Right renal cortex interstitium (tissue), 3 donors: ENCODE measurements at places on chromosomes 1 and 21. TPM values are rescaled to one million over a fixed set of nuclear protein-coding genes. Genes with fewer than 3 reads are reported as not detected.

SPTA1 gene
- polyA plus RNA-seq, result 3.4 TPM

ERICH3 gene
- 0.67 TPM for polyA plus RNA-seq

IL19 gene
- polyA plus RNA-seq, result 0.96 TPM

LIX1L gene
- polyA plus RNA-seq, result 25.3 TPM

CHIA gene
- polyA plus RNA-seq, result not detected

KHDC4 gene
- 48.1 TPM for polyA plus RNA-seq

AMY1B gene
- not detected for polyA plus RNA-seq

ANGPTL7 gene
- polyA plus RNA-seq, result not detected

RAB25 gene
- 54.4 TPM for polyA plus RNA-seq

WNT2B gene
- polyA plus RNA-seq, result 1.8 TPM

FLG gene
- 2.2 TPM for polyA plus RNA-seq

TNFRSF14 gene
- 14.7 TPM for polyA plus RNA-seq

DYRK3 gene
- 9.7 TPM for polyA plus RNA-seq

CD5L gene
- polyA plus RNA-seq, result not detected

FGR gene
- polyA plus RNA-seq, result 1.4 TPM

SLAMF7 gene
- 0.24 TPM for polyA plus RNA-seq
